Stimulated activated CD4-positive, alpha-beta T cell treated with anti-CD3 and anti-CD28 coated beads, Interleukin-12 subunit alpha, Interleukin-12 subunit beta, amount 100 ng/mL, for 4 hours (primary cell): ENCODE measurements at places on chromosomes 6 and 20.

GRCh38 chr20:51488331-51488730 is 54.2 kb downstream of the NFATC2 start:
- DNase-seq, result no peak

DNA sequence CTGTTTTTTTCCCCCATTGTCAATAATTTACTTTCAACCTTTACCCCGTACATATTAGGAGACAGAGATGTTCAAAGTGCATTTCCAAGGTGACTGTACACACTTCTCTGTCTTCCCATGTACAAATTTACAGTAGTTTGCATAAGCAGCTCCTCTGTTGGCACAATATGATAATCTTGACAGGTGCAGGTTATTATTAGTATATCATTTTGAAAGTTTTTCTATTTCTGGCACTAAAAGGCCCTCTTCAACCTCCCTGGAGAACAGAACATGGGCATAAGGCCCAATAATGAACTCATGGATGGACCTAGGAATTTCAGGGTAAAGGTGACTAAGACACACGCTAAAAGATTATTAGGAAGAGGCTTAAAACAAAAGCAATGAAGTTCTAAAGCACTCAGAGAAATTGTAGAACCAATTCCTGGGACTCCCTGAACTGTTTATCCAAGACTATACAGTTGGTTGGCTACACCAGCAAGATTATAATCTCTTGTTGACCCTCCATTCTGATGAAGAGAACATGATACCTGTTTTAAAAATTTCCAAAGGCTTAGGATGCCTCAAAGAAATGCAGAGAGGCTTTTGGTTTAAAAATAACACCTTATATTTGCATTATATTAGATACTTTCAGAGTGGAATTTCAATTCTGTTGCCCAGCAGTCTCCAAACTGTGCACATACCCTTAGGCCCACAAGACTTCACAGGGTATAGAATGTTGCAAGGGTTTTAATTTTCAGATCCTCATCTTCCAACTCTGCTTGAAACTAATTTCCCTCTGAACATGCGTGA is 1.1 kb downstream of the AIG1 start:
- no peak for DNase-seq

DNA sequence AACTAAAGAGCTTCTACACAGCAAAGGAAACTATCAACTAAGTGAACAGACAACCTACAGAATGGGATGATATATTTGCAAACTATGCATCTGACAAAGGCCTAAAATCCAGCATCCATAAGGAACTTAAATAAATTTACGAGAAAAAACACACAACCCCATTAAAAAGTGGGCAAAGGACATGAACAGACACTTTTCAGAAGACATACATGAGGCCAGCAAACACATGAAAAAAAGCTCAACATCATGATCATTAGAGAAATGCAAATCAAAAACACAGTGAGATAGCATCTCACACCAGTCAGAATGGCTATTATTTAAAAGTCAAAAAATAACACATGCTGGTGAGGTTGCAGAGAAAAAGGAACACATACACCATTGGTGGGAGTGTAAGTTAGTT is 24.5 kb downstream of the AGPAT4 start:
- DNase-seq, result no peak

DNA sequence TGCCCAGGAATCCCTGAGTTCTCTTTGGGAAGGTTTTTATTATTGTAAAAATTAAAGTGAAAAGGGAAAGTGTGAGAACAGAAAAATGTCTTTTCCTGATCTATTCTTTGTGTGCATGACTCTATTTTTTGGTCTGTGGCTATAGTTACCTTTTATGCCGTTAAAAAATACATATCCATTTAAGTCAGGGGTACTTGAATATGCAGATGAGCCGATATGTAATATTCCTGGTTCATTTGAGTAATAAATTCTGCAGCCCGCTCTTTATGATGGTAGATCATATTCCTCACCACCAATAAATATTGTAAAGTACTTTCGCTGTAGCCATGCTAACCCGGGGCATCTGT is 503 bp upstream of the MYT1 start:
- no peak for DNase-seq

GRCh38 chr6:13319891-13320564 is 8.3 kb downstream of the TBC1D7 start:
- no peak for DNase-seq
